Fibroblast of villous mesenchyme (primary cell): ENCODE measurements at places on chromosomes 6 and 20.

DNA sequence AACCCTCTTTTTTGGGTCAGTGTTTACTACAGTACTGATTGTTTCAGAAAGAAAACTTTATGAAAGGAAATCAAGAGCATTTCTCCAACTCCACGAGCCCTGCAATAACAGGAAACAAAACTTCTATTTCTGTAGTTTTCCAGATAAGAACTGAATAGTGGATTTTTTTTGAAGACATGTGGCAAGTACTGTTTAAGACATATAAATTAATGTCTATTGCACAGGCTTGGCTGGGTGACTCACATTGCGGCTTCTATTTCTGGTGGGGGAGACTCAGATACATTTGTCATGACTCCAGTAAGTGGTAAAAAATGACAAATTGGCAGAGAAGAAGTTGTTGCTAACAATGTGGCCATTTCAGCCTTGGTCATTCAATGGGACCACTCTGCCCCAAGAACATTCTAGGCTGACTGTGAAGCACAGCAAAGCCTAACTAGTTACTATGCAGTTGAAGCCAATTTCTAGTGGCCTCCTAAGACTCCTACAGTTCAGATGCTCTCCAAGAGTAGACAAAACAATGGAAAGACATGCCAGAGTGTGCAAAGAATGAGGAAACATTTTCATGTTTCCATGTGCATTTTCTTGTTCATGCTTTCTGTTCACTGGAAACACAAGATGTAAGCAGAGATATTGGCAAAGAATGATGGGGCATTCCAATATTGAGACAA, 200.9 kb downstream of the EDN1 start:
- DNase-seq: peak; percentile 87

DNA sequence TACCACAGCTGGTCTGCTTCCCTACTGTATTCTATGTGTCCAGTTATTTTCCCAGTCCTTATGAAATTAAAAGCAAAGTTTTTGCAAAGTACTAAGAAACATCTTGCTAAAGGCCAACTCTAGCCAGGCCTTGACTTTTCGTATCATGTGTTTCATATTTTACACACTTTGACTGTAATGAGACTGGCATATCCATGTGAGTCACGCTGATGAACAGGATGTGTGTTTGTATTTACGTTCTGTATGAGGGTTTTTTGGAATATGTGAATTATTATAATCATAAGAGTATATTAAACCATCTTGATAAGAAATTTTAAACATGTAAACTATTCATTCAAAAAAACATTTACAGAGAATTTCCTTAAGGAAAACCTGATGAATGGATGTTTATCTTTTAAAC, 59.7 kb downstream of the EYA4 start:
- no peak for DNase-seq

DNA sequence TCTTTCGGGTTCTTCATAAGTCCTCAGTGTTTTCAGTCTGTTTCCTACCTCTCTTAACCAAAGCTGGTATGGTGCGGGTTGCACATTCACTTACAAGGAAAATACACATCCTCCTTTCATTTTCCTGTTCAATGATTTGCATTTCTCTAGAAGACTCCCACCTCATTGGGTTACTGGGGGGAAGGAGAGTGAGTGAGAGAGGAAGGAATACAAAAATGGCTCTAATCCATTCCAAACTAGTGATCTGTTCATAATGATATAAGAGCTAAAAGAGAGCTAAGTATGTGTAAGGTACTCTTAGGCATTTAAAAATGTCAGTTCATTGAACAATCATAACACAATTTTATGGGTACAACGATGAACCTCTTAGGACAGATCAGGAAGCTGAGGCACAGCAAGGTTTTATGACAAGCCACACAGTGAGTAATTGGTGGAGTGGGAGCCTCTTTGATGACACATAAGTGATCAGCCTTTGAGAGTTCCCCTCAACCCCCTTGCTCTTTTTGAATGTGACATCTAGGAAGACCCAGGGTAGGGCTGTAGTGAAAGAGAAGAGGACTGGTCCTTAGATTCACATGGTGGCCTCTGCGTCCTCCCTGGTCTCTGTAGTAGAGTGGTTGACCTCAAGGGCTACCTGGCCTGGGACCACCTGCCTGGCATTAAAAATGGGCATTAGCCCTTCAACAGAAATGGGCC, 328.4 kb upstream of the SOX4 start:
- DNase-seq: no peak

GRCh38 chr6:1179571-1180459, 132.1 kb upstream of the FOXQ1 start:
- DNase-seq: no peak

GRCh38 chr20:31910071-31910803, 39.8 kb downstream of the TTLL9 start:
- DNase-seq: no peak
